Stimulated activated naive CD8-positive, alpha-beta T cell treated with anti-CD3 and anti-CD28 coated beads, Interleukin-15, Interleukin-2, amounts not matched to agents 100 U/mL and 50 U/mL, for 24 hours (primary cell): ENCODE measurements at places on chromosomes 2 and 18.
A peak's percentile ranks its signal among the peaks of the same experiment; 100 is the strongest.

DNA sequence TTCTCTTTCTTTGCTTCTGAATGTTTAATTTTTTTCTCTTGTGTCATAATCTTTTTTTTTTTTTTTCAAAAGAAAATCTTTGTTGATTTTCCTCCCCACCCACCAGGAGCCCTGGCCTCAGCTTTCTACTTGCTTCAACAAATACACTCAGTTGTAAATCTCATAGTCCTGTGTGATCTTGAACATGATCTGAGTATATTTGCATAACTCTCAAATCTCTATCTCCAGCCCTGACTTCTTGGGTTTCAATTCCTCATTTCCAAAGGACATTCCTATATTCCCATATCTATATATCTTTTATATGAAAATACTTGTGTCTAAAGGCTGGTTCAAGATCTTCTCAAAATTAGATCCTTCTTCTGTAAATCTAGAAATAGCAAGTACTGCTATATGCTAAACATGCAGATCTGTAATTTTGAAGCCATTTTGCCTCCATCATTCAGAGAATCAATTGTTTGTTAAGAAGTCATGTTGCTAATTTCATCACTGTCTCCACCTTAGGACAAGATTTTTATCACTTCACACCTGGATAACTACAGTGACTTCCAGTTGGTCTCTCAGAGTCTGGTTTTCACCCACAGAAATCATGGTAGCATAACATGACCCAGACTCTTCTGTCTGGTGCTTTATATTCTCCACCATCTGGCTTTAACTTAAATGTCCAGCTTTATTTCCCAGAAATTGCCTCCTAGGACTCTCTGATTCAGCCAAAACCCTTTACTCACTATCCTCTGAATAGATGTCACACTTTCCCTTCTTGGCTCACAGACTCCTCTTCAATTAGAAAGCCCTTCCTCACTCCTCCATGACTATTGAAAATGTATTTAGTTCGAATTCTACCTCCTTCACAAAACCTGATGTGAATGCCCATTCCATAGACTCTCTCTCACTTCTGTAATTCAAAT lies 98.1 kb downstream of the ZEB2 start:
- no peak for DNase-seq

- DNase-seq, result peak; percentile 16
Measured at GRCh38 chr18:24414349-24415003, 12.0 kb upstream of the IMPACT start.

- peak; percentile 5 for DNase-seq
Measured at GRCh38 chr18:50507120-50507590, 52.7 kb upstream of the MAPK4 start.

DNA sequence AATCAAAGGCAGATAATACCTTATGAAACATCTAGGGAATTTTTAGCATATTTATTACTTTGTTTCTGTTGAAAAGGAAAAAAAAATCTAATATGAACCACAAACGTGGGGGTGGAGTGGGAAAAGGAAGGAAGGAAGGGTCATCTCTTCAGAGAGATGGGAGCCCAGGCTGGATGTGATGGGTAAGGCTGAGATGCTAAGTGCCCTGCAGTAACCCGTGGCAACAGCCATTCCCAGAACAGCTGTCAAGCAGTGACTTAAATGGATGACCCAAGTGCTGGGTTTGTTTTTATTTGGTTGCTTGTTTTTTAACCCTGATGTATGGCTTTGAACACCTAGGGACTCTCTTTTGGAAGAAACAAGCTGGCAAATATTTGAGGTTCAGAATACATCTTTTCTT lies 50.7 kb upstream of the KLF7 start:
- DNase-seq, result no peak

DNA sequence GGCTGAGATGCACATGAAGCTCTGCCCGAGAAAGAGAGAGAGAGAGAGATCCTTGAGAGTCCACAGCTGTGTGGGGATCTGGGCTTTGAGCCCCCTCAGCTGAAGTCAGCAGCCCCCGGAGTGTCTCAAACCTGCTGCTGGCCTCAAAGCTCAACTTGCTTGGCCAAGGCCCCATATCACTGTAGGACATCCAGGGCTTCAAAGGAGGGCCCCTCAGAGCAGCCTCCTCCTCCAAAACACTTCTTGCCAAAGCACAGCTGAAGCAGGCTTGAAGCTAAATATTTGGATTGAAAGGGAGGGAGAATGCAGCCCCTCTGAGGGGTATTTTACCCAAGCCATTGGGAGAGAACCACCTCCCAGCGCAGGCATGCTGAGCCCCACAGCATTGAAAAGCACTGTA lies 357.6 kb downstream of the OSR1 start:
- DNase-seq, result no peak
